Coronary artery (tissue), 2 donors: ENCODE measurements at places on chromosomes 2 and 18.

GRCh38 chr18:49183921-49184320 lies 233.2 kb upstream of the SMAD7 start:
- DNase-seq = no peak

DNA sequence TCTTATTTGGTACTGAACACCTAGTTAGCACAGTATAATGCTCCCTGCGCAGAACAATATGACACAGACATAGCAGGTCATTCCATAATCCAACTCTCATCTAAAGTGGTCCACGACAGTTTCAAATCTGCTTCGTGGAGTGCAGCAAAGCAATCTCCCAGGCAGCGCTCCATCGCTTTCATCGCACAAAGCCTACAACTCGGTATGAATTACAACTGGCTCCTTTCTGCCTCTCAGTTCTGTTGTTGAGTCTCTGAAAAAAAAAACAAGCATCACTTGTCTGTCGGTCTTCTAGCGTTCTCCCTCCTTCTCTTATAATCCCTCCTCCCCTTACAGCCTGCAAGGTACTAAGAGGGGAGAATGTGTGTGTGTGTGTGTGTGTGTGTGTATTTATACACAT lies 123.5 kb downstream of the FIGN start:
- DNase-seq = no peak

GRCh38 chr2:147327613-147328012 lies 517.2 kb upstream of the ACVR2A start:
- no peak for DNase-seq

- DNase-seq = peak; percentile 68
These were observed 35.8 kb downstream of the CIB4 start for GRCh38 chr2:26605195-26605998.

GRCh38 chr2:100257939-100258338 lies 64.4 kb downstream of the LONRF2 start:
- no peak for DNase-seq
